NCI-H1930 (cell line): ENCODE measurements at places on chromosomes 1 and 21.

DNA sequence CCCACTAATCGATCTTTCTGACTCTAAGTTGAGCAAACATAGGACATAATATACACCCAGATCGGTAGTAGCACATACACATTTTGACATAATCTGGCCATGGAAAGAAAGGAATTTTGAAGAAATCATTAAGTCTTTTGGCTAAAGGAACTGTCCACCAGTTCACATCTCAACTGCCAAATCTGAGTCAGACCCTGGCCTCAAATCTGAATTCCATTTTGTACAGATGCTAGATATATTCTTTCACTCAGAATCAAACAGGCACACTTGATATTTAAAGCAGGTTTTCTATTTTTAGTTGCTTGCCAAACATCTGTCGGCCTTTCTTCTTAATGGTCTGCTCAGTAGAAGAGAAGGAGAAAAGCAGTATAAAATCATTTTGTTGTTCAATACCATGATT, 281.8 kb downstream of the BARHL2 start:
- DNase-seq = no peak

DNA sequence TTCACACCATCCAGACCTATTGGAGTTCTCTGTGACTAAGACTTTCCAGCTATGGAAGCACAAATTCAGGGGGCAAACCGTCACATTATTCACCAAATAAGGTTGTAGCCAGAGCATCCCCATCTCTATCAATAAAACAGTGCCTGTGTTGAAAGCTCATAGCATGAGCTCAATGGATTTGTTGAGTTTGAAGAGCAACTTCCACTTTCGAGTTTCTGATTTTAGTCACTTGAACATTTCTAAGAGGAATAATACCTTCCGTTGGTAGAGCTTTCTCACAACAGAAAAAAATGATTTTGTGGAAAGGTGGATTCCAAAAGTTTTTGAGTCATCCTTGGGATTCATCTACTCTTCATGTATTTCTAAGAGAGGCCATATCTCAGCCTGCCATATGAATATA, 13.0 kb upstream of the ELAVL4 start:
- no peak for DNase-seq

GRCh38 chr1:225655509-225656258, 2.8 kb upstream of the ENAH start:
- no peak for DNase-seq

DNA sequence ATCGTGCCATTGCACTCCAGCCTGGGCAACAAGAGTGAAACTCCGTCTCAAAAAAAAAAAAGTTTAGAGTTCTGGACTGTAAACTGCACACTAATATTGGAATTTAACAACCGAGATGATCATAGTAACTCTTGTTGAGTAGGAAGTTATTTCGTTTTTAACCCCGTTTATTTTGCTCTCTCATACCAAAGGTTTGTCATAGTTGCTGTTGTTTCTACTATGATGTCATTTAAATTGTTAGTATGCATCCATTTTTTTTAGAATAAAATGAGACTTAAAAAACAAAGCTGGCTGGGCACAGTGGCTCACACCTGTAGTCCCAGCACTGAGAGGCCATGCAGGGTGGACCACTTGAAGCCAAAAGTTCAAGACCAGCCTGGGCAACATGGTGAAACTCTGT, 49.3 kb downstream of the DOP1B start:
- DNase-seq = no peak

DNA sequence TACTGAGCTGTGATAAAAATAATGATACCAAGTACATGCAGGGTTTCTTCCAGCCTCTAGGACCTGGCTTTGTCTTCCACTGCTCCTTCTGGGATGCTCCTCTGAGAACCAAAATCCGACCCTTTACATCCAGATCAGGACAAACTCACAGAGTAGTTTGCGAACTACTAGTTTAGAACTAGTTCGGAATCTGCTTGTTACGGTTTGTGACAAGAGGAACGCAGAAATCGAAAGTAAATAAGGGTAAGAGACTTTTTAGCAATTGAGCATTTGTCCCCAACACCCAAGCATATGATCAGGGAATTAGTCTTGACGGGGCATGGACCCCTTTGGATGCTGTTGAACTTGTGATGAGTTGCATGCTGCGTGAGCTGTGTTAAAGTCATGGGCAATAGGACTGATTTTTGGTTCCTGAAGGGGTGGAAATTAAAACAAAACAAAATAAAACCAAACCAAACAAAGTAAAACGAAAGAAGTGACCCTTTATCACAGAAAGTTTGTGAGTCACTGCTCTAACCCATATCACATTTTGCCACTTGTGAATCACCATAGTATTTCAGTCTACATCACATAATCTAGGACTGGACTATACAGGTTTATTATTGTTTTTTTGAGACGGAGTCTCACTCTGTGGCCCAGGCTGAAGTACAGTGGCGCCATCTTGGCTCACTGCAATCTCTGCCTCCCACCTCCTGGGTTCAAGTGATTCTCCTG, 35.7 kb upstream of the ERRFI1 start:
- no peak for DNase-seq

- DNase-seq = no peak
These were observed 377.3 kb downstream of the SETD4 start for GRCh38 chr21:35682904-35683549.

GRCh38 chr1:221813887-221814286, 72.0 kb upstream of the DUSP10 start:
- no peak for DNase-seq

DNA sequence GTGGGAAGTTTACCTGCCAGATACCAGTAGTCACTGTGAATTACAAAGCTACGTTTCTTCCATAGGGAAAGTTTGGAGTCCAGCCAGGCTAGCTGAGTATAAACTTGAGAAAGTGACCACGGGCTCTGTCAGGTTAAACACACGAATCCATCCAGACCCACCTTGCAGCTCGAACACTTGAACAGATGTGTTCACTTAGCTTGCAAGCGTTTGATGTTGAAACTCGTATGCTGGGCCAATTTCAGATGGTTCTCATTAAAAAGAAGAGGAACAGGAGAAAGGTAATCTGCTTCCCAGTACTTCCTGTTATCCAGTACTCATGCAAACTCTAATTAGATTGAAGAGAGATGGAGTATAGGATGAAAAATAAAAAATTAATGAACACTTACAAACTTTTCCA, 636.4 kb downstream of the SMYD3 start:
- no peak for DNase-seq

- DNase-seq = no peak
These were observed 14.6 kb downstream of the SLC35E2B start for GRCh38 chr1:1677718-1678580.

GRCh38 chr1:2971609-2972008, 49.7 kb upstream of the ACTRT2 start:
- DNase-seq = no peak
